ENCODE measurements at places on chromosomes 7 and 10.

GRCh38 chr7:23450518-23450917 lies 19.8 kb downstream of the IGF2BP3 start:
- DNase-seq: no peak

DNA sequence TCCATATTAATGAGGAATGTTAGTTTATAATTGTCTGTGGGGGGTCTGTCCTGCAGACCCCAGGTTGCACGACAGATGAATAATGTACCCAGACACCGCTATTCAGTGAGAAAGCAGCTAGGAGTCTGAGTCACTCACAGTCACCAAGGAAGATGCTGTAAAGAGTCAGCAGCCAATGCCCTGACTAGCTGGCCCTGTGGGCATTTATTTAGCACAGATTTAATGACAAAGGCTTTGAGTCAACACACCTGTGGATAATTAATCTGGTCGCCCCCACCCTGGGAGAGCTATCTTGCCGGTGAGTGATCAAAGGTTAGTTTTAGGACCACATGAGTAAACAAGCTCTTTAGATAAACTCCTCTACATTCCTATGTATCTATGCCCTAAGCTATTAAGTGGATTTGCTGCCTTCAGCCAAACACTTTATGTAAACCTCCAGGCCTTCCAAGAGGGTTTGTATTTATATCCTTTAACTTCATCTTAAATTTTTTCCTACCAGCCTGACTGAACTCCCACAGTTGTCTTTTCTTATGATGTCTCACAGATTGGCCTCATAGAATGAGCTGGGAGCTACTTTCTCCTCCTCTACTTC lies 180.0 kb upstream of the ADCY1 start:
- no peak for DNase-seq

- DNase-seq: no peak
Measured at GRCh38 chr7:19920705-19921104, 147.3 kb upstream of the TMEM196 start.

- no peak for DNase-seq
Measured at GRCh38 chr7:101804088-101804963, 13.1 kb upstream of the CUX1 start.

DNA sequence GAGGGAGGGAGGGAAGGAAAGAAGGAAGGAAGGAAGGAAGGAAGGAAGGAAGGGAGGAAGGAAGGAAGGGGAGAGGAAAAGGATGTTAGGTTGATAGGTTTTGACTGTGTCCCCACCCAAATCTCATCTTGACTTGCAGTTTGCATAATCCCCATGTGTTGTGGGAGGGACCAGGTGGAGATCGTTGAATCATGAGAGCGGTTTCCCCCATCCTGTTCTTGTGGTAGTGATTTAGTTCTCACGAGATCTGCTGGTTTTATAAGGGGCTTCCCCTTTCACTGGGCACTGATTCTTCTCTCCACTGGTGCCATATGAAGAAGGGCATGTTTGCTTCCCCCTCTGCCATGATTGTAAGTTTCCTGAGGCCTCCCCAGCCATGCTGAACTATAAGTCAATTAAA lies 15.1 kb upstream of the NUDCD3 start:
- no peak for DNase-seq

GRCh38 chr10:6990891-6991290 lies 410.8 kb upstream of the PRKCQ start:
- no peak for DNase-seq

DNA sequence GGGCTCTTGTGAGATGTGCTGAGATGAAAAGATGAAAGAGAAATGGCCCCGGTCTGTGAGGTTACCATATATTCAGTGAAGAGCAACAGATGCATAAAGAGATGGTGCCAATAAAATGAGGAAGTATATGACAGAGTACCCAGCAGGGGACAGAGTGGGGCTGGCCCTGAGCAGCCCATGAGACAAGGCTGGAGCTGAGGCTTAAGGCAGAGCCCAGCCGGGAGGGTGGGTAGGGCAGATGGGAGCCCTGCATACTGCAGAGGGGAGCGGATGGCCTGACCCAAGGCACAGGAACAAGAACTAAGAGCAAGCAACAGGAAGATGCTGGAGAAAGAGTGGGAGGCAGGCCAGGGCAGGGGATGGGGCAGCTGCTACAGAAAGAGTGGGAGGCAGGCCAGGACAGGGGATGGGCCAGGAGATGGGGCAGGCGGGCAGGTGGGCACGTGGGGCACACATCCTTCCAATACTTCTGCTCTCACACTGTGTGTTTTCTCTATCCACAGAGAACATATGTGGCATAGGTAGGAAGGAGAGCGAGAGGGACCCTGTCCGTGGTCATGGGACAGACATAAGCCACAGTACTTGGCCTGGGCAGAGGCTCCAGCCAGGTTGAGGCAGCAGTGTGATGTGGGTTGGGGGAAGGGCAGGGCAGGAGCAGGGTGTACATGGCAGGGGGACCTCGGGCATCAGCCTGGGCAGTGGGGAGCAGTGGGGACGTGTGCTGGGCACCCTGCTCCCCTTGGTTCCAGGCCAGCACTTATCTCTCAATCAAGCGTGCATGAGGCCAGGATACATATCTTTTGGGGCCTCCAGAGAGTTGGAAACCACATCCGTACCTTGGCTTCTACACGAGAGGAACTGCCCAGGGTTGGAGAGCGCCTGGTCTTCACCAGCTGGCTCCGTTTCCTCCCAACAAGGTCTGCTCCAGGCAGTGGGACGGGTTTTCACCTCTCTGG lies 91.6 kb upstream of the IKZF1 start:
- DNase-seq: no peak

- DNase-seq: no peak
Measured at GRCh38 chr10:102593074-102593803, 51.0 kb upstream of the TRIM8 start.

DNA sequence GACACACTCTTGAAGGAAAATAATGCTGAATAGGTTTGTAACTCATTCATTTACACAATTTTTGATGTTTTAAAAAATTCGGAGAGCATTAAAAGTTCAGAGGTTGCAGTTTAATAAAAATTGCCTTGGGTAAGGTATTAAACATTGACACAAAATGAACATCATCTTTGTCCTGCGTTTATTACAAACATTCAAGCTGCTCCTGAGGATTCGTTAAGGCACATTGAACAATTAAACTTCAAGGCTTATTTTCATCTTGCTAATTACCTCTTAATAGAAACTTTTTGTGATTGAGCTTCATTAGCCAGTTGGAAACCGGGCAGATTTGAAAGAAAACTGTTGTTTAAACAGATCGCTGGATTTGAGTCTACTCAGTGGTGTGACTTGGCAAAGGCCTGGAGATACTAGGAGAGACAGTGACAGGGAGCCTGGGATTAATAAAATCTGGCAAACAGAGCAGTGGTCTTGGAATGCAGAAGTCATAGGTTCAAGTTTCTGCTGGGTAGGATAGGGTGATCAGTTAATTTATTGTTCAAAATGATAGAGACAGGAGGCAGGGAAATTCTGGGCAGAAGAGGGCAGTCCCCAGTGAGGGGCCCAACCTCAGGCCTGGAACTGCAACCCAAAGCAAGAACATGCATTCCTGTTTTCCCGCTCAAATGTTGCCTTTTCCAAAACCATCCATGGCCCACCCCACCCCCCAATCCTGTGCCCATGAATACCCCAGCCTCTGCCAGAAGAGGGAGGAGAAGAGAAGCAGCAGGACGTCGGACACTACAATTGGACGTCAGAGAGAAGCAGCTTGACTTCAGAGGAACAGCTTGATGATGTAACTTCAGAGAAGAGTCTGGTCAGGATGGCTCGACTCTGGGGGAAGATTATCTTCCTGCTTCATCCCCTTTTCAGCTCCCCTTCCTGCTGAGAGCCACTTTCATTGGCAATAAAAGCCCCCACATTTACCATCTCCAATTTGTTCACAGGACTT lies 43.5 kb upstream of the SLC35G1 start:
- DNase-seq: peak; percentile 1

- DNase-seq: no peak
Measured at GRCh38 chr7:1243964-1244416, 11.3 kb downstream of the UNCX start.

- no peak for DNase-seq
Measured at GRCh38 chr10:30747633-30748032, 118.1 kb upstream of the LYZL2 start.

DNA sequence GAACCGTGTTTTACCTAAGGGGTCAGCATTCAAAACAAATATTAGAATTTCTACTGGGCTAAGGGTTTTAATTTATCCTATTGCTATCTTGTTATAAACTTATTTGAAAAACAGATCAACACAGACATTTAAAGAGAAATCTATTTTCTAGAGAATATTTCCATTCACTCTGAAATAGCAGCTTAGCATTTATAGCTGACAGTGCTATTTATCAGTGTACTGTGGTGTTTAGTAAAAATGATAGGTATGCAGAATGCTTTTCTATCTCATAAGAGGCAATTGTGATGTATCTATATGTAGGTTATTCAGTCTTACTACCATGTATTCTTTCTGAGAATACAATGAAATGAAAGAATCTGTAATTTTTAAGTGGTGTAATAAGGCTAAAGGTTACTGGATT lies 1077.4 kb downstream of the REEP3 start:
- DNase-seq: no peak

DNA sequence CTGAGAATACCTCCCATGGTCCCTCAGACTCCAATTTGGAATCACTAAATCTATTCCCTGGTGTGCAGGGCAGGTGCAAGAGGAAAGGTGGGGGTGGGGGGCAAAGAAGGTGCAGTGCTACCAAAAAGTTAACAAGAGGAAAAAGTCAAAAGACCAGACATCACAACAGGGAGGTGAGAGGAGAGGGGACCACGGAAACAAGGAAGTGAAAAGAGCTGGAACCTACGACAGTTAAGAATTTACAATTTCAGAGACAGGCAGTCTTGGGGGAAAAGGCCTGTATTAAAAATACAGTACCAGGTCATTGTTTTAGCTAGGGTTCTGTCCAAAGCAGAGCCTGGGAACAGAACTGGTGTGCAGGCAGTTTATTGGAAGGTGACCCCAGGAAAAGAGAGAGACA lies 14.6 kb downstream of the ITGB1 start:
- DNase-seq: no peak

DNA sequence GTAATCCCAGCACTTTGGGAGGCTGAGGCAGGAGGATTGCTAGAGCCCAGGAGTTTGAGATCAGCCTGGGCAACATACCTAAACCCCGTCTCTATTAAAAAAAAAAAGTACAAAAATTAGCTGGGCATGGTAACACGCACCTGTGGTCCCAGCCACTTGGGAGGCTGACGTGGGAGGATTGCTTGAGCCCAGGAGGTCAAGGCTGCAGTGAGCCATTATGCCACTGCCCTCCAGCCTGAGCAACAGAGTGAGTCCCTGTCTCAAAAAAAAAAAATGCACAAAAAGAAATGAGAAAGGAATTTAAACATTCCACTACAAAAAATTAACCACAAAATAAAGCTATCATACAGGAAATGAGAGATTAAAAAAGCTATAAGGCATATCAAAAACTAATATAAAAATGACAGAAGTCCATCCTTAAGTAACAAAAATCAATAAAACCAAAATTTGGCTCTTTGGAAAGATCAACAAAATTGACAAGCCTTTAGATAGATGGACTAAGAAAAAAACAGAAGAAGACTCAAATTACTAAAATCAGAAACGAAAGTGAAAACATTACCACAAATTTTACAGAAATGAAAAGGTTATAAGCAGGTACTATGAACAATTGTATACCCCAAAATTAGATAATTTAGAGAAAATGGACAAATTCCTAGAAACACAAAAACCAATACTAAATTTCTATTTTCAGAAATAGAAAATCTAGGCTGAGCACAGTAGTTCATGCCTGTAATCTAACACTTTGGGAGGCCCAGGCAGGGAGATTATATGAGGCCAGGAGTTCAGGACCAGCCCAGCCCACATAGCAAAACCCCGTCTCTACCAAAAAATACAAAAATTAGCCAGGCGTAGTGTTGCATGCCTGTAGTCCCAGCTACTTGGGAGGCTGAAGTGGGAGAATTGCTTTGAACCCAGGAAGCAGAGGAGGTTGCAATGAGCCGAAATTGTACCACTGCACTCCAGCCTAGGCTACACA lies 42.4 kb upstream of the NANOS1 start:
- no peak for DNase-seq

GRCh38 chr7:46993396-46993795 lies 588.5 kb downstream of the TNS3 start:
- DNase-seq: no peak

DNA sequence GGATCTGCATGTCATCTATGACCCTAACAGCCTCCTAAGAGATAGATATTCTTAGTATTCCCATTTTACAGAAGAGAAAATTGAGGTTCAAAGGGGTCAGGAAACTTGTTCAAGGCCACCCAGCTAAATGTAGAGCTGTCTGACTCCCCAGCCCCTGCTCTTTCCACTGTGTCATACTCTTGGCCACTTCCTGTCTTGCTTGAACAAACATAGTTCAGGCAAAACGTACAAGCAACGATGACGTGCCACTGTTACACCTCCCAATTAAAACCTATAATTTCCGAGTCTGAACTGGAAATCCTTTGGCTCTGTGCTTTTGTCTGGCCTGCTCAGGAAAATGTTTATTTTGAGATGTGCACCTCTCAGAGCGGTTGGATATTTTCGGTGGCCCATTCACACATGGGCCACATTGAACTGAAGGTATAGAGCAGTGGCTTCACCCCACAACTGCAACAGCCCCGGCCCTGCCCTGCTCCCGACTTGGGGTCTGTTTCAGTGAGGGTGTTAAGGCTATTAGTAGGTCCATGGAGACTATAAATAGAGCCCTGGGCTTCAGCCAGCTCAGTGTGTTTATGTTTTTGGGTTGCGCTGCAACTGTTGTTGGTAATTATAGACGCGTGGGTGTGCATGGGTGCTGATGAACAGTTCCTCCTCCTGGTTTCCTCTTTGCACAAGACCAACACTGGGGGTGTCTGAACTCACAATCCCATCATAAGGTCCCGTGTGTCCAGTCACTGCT lies 172.3 kb upstream of the ADO start:
- no peak for DNase-seq

- no peak for DNase-seq
Measured at GRCh38 chr7:113831556-113831955, 87.3 kb downstream of the PPP1R3A start.

- no peak for DNase-seq
Measured at GRCh38 chr7:55326081-55326835, 38.9 kb upstream of the LANCL2 start.

DNA sequence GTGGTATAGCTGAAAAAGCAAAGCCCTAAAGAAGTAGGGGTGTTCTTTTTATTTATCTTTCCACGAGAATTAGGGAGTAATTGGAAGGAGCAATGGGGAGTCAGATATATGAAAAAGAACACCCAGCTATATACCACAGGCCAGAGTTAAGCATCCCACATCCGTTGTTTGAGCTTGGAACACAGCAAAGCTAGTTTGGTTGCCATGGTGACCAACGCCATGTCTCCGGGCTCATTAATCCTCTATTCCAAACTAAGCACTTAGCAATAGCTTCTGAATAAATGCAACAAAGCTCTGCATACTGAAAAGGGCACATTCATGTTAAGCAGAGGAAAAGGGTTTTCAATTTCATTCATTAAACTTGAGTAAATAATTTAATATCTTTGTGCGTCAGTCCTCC lies 23.5 kb downstream of the ASB4 start:
- DNase-seq: peak; percentile 90

DNA sequence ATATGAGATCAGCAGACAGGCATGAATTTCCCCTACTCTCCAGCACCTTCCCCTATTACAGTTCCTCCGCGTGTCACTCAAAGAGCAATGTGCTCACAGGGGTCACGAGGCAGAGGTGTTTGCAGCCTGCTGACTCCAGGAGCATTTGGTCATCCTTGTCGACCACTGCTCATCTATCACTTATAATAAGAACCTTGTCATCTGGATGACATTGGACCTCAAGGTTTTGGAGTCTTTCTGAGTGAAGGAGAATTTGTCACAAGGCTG lies 32.9 kb upstream of the PLPP4 start:
- DNase-seq: no peak
